Neural progenitor cell (in vitro differentiated cells): ENCODE measurements at places on chromosomes 4 and X.
A peak's percentile ranks its signal among the peaks of the same experiment; 100 is the strongest.

- no peaks in the 10 kb centered on the region for H3K4me1 ChIP-seq
- no peaks in the 10 kb centered on the region for H3K36me3 ChIP-seq
- H3K27me3 ChIP-seq = no peaks in the 10 kb centered on the region
- no peak overlapping the region for H3K27ac ChIP-seq
Measured at GRCh38 chrX:153564047-153564606, 34.8 kb downstream of the CCNQ start.

DNA sequence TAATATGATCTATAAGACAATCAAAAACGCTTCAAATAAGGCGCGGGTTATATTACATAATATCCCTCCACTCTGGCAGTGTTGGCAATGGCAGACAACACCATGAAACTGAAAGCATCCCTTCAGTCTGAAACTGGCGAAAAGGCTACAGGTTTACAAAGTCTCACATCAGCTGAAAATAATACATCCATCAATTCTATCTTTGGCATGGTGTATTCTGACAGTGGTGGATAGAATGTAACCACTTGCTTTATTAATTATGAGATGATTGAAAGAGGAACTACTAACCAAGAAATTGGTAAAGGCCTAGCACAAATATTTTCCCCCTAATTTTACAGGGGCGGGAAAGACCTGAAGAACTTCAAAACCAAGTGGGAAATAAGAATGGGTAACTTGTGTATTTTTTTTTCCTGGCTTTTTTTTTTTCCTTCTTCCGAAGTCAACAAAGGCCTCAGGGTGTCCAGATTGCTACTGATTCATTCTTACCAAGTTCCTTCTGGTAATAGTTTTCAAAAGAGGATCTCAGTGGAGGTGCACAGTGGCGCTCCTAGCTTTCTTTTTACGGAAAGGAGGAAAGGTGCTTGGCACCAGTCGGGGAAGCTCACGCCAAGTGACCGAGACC, 728 bp downstream of the UBA6 start:
- no peaks in the 10 kb centered on the region for H3K27me3 ChIP-seq
- peak overlapping the region; percentile 80 for H3K4me3 ChIP-seq
- peaks cover 15% of the 10 kb centered on the region for H3K4me1 ChIP-seq
- H3K27ac ChIP-seq = peak overlapping the region; percentile 56
- DNase-seq = no peak
- H3K36me3 ChIP-seq = no peaks in the 10 kb centered on the region

DNA sequence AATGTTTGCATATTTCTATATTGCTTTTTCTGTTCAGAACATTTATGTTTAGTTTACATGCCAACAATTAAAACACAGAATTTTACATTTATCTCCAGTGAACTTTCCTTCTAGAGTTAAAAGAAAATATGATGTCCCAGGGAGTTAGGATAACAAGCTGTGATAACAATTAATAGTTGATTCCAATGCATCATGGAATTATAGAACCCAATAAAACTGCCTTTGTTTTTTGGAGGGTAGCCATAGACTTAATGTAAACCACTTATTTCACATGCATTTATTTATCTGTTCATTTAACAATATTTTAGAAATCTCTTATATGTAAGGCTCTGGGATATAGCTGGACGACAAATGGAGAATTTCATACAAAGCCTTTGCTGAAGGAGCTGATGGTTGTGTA, 180.0 kb downstream of the CFAP299 start:
- no peak overlapping the region for H3K4me3 ChIP-seq
- H3K27ac ChIP-seq = no peak overlapping the region
- no peaks in the 10 kb centered on the region for H3K4me1 ChIP-seq
- no peaks in the 10 kb centered on the region for H3K27me3 ChIP-seq

GRCh38 chr4:40681600-40681999, 51.9 kb upstream of the RBM47 start:
- peak; percentile 50 for DNase-seq
- H3K4me3 ChIP-seq = no peak overlapping the region
- no peaks in the 10 kb centered on the region for H3K36me3 ChIP-seq
- no peaks in the 10 kb centered on the region for H3K27me3 ChIP-seq
- H3K4me1 ChIP-seq = peaks cover 19% of the 10 kb centered on the region

- no peaks in the 10 kb centered on the region for H3K27me3 ChIP-seq
- H3K4me1 ChIP-seq = no peaks in the 10 kb centered on the region
- DNase-seq = no peak
- H3K4me3 ChIP-seq = no peak overlapping the region
- H3K36me3 ChIP-seq = no peaks in the 10 kb centered on the region
- H3K27ac ChIP-seq = no peak overlapping the region
Measured at GRCh38 chr4:37400241-37400881, 155.8 kb downstream of the NWD2 start.

- no peaks in the 10 kb centered on the region for H3K4me1 ChIP-seq
- DNase-seq = no peak
- H3K27ac ChIP-seq = no peak overlapping the region
- no peak overlapping the region for H3K4me3 ChIP-seq
Measured at GRCh38 chrX:118756101-118756500, 28.7 kb downstream of the IL13RA1 start.

- no peaks in the 10 kb centered on the region for H3K4me1 ChIP-seq
- DNase-seq = no peak
- H3K36me3 ChIP-seq = no peaks in the 10 kb centered on the region
- H3K27ac ChIP-seq = no peak overlapping the region
Measured at GRCh38 chr4:184313702-184314659, 96.3 kb upstream of the ENPP6 start.
